Activated CD4-positive, alpha-beta T cell treated with anti-CD3 and anti-CD28 coated beads, Interleukin-2, amount 10 ng/mL, durations not matched to agents 7 days and 5 days (primary cell): ENCODE measurements at places on chromosomes 7 and 10.
A peak's percentile ranks its signal among the peaks of the same experiment; 100 is the strongest.

GRCh38 chr10:124035928-124036558, 57.4 kb downstream of the CHST15 start:
- peak; percentile 52 for DNase-seq

DNA sequence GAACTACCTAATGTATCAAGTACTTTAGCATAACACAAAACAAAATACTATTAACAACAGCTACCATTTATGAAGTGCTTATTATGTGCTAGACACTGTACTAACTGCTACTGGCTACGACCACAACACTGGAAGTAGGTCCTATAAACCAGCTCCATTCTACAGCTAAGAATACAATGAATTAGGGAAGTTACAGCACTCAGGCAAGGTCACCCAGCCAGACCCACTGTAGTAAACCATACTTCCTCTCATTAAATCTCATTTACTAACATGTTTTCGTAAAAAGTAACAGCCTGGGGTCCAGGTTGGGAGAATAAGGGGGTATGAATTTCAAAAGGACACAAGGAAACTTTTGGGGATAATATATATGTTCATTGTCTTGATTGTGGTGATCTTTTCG, 25.4 kb downstream of the NAPEPLD start:
- no peak for DNase-seq

GRCh38 chr10:3172081-3172445, 519 bp downstream of the PITRM1 start:
- DNase-seq: no peak

DNA sequence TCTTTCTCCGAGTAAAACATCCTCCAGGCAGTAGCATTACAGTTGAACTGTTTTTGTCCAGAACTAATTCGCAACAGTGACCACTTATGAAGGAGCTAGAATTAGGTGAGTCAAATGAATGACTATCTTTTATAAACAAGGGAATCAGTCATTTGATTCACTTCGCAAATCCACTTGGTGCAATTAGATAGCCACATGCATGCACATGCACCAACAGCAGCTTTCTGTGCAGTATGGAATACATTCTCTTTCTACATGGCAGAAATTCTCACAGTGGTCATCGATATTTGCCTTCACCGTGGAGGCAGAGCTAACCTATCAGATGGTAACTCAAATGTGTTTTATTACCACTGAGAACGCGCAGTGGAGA, 118.8 kb downstream of the CDK6 start:
- no peak for DNase-seq

- DNase-seq: no peak
These were observed 142.9 kb upstream of the VWC2 start for GRCh38 chr7:49630513-49630912.

DNA sequence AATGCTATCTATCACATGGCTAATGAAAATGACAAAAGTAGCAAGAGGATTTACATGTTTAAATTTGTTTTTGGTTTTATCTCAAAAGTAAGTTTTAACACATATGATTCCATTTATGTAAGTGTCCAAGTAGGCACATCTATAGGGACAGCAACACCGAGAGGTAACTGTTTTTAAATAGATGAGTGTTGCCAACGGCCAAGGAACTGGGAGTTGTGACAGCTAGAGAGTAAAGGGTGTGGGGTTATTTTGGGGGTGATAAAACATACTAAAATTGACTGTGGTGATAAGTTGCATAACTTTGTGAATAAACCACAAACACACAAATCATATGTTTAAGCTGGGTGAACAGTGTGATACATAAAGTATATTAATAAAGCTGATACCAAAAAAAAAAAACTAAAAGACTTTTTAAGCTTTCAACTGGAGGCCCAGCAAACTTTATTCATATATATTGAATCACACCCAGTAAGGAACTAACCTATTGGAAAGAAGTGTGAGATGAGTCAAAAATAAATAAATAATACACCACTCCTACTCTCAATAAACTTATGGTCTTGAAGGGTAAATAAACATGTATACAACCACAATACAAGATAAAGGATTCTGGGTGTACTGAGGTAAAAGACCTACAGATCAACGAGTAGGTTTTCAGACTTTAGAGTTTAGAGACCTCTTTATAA, 33.0 kb downstream of the LRRC72 start:
- DNase-seq: no peak

- DNase-seq: no peak
These were observed 21.0 kb downstream of the IL15RA start for GRCh38 chr10:5956146-5956936.

- no peak for DNase-seq
These were observed 471.5 kb upstream of the NRG3 start for GRCh38 chr10:81403451-81403850.

GRCh38 chr10:105494303-105494702, 853.2 kb downstream of the SORCS3 start:
- DNase-seq: no peak

DNA sequence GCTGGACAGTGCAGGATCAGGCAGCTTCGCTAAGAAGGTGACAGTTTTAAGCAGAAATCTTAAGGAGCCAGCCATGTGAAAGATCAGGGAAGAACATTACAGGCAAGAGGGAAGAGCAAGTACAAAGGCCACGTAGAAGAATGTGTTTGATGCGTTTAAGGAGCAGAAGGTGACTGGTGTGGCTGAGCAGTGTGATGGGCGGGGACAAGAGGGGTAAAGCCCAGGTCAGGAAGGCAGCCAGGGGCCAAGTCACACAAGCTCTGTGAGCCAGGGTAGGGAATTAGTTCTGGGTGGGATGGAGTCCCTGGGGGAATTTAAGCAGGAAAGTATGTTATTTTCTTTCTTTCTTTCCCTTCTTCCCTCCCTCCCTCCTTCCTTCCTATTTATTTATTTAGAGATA, 166.9 kb downstream of the SH3PXD2A start:
- no peak for DNase-seq

- DNase-seq: no peak
These were observed 14.0 kb downstream of the KAZALD1 start for GRCh38 chr10:101075775-101076174.

GRCh38 chr7:90791596-90791995, 195.5 kb downstream of the CDK14 start:
- no peak for DNase-seq

- no peak for DNase-seq
These were observed 96.4 kb upstream of the DIP2C start for GRCh38 chr10:785861-786214.

- DNase-seq: no peak
These were observed 201.8 kb upstream of the PPP2R2D start for GRCh38 chr10:131698986-131699385.

GRCh38 chr10:25707572-25707971, 226.5 kb upstream of the MYO3A start:
- no peak for DNase-seq

DNA sequence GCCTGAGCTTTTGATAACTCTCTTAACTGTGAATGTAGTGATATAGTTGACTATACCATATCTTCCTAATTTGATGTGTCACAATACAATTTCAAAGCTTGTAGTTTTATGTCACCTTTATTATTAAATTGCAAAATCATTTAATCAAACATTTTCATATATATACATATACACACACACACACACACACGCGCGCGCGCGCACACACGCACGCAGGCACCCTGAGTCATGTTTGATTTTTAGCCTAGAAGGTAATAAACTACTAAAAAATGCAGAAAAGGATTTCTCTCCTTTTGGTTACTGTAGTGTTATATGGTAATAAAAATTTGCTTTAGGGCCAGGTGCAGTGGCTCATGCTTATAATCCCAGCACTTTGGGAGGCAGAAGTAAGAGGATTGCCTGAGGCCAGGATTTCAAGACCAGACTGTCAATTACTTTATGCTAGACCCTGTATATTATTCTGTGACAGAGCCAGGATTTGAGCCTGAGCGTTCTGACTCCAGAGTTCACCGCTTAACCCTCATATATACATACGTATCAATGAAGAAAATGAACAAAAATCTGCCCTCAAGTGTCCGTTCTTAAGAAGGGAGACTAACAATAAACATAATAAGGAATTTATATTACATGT, 89.6 kb downstream of the PODXL start:
- no peak for DNase-seq

DNA sequence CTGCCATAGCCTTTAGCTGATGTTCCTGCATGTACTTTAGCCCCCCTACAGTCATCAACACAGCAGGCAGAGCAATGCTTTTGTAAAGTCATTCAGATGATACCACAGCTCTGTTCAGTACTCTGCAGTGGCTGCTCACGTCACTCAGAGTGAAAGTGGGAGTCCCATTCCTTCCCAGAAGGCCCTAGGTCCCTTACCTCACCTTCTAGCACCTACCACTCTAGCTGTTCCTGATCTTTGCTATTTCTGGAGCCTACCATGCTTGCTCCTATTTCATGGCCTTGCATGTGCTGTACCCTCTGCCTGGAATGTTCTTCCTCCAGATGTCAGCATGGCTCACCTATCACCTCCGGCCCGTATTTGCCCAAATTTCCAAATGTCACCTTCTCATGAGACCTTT, 94.4 kb upstream of the PRR15 start:
- no peak for DNase-seq

- no peak for DNase-seq
These were observed 104.2 kb downstream of the SAMD9 start for GRCh38 chr7:93013446-93014061.

GRCh38 chr10:84340187-84340586, 11.8 kb downstream of the CCSER2 start:
- no peak for DNase-seq

DNA sequence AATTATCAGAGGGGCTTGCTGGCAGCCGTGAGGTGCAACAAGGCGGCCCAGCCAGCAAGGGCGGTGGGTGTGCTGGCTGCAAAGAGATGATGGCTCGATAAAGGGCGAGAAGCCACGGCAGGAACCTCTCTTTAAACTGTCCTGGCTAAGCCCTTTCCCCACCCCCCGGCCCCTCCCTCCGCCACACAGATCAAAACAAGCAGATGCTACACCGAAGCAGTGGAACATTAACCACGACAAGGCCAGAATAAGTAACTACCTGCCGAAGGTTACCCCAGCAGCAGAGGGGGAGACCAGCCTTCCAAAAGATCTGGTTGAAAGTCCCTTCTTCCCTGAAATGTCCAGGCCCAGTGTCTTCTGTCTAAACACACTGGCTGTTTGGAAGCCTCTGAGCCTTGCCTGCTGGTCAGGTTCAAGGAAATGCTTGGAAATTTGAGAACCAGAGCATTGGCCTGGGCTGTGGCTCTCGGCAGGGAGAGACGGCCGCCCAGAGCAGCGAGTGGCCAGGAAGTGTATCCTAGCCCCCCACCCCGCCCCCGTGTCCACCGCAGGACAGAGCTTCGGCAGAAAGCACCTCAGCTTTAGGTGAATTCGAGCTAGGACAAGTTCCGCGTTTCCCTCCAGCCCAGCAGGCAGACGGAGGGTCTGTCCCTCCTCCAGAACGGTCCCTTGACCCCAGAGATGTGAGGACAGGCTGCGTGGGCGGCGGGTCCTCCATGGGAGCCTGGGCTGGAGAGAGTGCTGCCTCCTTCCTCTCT, 2.1 kb downstream of the FAM20C start:
- DNase-seq: no peak

- DNase-seq: no peak
These were observed 201.8 kb downstream of the NSUN6 start for GRCh38 chr10:18449611-18450026.
